ENCODE measurements at places on chromosomes 3 and 15.
A peak's percentile ranks its signal among the peaks of the same experiment; 100 is the strongest.

DNA sequence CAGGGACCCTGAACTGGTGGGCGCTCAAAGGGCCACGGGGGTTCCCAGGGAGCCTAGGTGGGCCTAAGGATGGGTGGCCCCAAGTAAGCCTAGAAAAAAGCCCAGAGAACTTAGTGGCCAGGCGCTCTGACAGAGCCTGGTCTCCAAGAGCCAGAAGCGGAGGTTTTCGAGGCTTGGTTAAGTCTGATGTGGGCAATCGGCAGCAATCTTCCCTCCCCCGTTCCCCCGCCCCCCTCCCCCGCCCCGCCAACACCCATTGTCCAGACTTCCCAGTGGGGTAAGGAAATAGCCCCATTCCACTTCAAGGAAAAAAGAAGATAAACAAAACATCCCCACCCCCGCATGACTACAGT is 6.7 kb downstream of the EOMES start:
- no peak for DNase-seq

DNA sequence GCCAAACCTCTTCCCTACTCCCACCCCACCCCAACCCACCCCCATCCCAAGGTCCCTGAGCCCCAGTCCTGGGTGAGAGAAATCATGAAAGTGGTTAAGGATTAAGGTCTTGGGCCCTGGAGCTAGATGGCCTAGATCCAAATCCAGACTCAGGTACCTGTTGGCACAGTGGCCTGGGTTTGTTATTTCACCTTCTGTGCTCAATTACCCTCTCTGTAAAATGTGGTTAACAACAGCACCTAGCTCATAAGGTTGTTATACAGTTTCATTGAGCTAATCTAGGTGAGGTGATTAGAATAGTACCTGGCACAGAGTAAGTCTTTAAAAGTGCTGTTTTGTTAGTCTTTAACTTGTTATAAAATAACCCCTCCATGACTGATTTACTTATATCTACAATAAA is 6.4 kb upstream of the SNUPN start:
- DNase-seq = no peak

DNA sequence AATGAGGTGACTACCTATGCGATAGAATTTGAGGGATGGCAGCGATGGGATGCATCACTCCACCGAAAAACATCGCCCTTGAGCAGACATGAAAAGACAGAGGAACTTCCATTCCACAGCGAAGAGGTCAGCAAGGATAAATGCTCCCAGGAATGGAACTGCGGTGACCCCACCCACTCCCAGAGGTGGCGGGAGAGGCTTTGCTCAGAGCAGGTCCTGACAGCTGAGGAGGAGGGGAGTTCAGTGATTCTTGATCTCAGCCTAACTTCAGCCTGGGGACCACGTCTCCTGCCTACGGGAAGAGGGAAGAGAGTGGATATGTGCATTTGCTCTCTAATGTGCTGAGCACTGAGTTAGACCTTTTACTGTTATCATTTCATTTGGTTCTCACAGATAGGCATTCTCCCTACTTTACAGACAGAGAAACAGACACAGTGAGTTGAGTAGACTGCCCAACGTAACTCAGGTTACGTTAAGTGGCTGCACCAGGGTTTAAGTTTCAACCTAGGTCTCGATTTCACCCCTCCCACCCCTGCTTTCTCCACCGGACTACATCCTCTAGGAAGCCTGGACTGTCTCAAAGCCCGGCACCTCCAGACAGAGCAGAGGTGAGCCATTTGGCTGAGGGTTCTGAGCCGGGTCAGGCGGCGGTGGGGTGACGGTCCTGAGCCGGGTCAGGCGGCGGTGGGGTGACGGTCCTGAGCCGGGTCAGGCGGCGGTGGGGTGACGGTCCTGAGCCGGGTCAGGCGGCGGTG is 170.0 kb downstream of the RAB11A start:
- no peak for DNase-seq

DNA sequence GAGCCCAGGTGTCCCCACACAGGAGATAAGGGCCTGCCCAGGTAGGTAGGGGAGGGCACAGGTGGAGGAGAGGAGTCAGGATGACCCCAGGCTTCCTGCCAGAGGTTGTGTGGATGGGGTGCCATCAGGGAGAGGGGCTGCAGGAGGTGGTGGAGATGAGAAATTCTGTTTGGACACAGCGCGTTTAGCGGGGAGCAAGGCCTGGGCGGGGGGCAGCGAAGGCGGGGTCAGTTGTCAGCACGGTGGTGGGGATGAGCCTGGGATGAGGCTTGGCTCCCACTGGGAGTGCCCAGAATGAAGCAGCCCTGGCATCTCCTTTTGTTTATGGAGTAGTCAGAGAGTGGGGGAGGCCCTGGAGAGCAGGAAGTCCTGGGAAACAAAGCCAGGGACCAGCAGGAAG is 14.6 kb downstream of the RNF123 start:
- DNase-seq = no peak

DNA sequence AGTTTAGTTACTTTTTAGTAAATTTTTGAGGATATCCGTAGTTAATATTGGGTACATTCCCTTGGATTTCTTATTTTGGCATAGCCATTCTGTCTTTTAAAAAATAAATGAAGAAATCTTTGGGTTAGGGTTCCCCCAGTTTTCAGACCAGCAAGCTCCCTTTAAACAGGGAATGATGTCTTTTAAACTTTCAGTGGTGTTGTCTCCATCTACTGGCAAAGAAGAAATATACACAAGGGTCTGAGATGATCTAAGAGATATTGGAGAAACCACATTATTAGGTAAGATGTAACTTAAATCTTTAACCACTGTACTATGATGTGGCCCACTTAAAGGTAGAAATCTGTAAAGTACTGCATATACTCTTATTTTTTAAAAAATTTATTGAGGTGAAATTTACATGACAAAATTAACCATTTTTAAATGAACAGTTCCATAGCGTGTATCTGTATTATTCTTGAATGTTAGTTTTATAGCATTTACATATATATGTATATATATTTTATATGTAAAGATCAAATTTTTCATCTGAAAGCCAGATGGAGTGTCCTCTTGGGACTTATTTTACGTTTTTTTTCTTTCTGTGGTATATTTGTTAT is 35.1 kb upstream of the EIF3J start:
- no peak for DNase-seq

GRCh38 chr15:38705436-38706219 is 141.0 kb upstream of the RASGRP1 start:
- no peak for DNase-seq

DNA sequence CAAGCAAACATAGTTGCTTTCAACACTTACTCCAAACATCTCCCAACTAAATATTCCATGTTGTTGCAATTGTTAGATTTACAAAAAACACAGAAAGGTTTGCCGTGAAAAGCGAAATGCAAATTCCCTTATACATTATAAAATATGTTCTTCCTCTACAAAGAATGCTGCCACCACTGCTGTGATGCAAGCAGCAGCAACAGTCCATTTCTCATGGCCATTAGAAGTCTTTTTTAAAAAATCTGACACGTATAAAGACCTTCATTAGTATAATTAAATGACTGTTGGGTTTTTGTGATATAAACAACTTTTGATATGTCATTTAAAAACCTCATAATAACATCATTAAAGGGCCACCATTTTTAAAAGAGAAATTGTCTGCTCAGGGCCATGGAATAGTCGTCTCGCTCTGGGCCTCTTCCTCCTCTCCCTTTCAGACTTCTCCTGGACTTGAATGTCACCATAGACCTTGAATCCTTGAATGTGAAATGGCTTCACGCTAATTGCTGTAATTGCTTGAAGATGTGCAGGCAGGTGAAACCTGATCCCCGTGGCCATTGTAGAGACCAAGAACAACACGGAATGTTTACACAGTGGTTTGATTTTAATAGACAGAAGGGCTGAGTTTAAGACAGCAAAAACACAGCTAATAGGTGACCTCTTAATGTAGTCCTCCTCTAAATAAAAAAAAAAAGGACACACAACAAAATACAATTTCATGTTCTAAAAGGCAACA is 450.4 kb downstream of the FOXP1 start:
- no peak for DNase-seq

GRCh38 chr15:89614164-89614563 is 38.9 kb downstream of the TICRR start:
- DNase-seq = no peak

DNA sequence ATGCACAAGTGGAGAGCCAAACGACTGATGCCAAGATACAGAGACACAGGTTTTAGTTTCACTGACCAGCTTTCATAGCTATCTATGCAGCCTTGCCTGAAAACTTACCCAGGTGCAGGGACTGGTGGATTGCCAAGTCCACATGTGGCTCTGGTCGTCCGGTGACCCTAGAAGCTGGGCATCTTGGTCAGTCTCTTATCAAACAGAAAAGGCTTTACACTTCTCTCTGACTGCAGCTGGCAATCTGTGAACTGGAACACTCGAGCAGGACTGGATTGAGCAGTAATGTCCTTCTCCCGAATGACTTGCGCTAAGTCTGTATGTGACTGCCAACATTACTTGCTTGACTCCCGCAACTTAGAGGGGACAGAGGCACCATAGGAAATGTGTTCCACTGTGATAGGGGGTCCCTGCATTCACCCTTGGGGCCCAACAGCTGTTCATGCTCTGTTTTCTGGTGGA is 63.0 kb upstream of the SIAH2 start:
- DNase-seq = no peak

DNA sequence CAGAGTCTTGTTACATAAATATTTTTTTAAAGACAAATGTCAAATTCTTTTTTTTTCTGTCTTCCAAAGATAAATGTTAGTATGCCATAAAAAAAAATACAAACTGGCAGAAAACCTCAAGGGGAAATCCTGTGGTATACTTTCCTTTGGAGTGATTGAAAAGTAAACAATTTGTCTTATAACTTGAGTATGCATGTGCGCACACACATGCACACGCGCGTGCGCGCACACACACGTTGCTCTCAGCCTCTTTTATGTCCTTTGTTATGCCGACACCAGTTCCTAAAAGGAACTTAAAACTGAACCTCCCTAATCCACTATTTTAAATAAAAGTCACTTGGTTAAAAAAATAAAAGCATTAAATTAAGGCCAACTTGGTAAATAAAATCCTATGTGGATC is 58.1 kb downstream of the TGFBR2 start:
- DNase-seq = no peak

DNA sequence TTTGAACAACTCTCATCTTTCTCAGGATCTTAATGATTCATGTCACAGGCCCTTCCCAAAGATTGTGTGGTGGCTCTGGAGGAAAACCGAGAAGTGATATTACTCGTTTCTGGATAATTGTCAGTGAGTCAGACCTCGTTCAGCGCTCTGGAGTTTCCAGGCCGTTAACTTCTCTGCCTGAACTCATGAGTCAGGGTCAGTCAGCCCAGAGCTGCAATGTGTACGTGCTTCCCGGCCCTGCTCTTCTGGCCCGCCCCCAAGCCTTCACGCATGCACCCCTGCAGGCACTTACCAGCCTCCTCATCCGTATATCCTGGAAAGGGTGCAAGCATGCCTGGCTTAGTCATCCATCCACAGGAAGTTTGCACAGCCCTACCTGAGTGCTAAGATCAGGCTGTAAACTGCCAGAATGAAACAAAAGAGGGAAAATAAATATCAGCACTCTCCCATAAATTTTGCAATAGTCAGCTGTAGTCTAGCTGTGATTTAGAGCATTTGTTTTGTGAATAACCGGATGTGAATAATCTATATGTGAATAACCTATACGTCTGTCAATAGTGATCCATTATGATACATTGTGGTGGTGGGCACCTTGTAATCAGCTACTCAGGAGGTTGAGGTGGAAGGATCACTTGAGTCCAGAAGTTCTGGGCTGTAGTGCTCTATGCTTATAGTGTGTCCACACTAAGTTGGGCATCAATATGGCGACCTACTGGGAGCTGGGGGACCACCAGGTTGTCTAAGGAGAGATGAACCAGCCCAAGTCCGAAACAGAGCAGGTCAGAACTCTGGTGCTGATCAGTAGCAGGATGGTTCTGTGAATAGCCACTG is 35.3 kb upstream of the SEMA4B start:
- no peak for DNase-seq

DNA sequence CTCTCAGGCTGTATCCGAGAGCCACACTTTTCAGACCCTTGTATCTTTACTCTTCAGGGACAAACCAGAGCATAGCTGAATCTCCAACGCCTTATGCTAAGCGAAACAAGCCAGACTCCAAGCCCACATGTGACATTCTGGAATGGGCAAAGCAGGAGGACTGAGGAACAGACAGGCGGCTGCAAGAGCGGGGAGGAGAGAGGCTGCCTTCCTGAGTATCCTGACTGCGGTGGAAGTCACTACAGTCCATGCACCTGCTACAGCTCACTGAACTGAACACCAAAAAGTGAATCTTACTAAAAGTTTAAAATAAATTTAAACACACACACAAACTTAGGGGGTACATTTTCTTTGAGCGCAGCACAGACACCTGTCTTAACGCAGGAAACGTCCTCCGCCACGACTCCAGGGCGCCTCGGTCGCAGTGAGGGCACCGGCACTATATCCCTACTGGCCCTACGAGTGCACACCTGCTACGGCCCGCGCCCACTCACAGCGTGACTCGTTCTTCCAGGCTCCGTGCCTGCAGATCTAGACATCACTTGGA is 1.4 kb downstream of the CYFIP1 start:
- no peak for DNase-seq

DNA sequence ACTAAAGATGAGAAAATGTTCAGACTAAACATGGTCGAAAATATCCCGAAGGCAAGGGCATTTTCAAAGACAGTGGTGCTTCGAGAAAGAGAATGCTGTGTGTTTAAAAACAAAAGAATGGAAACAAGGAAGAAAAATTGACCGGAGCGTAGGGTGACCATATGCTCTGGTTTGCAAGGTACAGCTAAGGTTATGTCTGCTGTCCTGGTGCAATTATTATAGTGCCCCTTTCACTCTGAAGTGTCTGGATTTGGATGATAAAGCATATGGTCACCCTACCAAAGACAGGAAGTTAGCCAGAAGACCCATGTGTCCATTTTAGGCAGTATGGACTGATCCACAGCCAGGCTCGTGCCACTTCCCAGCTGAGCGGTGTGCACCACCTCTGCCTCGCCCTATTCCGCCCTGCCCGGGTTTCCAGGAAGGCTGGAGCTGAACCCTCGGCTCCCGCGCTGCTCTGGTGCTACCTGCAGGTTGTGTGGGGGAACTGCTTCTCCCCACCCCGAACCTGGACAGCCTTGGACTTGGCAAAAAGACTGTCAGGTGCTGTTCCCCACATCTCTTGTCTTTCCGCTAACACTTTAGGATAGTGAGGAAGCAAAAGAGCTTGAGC is 25.2 kb downstream of the GOLGA6D start:
- no peak for DNase-seq

- DNase-seq = peak; percentile 3
Measured at GRCh38 chr15:84914909-84915605, 30.6 kb downstream of the SLC28A1 start.

GRCh38 chr3:18238746-18239331 is 186.3 kb downstream of the SATB1 start:
- DNase-seq = no peak

DNA sequence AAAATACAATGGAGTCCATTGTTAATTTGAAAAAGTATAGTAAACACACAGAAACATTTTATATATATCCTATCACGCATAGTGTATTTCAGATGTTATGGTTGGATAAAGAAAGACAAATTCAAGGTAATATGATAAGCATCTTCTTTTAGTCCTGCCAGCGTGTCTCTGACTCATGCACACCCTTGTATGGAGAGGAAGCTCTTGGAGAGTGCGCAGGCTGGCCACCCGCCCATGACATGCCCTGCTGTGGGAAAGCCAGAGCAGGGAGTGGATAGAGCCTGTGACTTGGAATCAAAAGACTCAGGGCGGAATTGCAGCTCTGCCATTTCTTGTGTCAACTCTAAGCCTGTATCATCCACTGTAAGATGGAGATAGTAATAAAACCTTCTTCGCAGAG is 23.0 kb upstream of the COPG1 start:
- no peak for DNase-seq

GRCh38 chr15:49120832-49121231 is 34.6 kb downstream of the COPS2 start:
- no peak for DNase-seq

GRCh38 chr3:112546216-112546759 is 15.5 kb downstream of the ATG3 start:
- DNase-seq = no peak

All from activated naive CD4-positive, alpha-beta T cell (primary cell).